ENCODE measurements at places on chromosomes 5 and 9.

DNA sequence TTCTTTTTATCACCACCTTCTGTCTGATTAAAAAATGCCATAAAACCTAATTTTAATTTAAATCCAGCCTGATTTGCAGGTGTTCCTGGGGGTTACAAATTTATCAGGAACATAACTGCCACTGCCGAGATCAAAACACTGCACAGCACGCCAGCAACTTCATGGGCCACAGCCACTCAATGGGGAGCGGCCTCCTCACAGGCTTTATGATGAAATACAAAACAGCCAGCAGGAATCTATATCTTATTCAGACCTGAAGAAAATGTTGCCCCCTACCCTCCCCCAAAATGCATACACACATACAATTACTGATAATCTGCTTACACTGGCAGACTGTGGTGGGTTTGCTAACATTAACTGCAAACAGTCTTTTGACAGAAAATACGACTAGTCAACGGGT lies 151.7 kb upstream of the POU5F2 start:
- no peak for DNase-seq

DNA sequence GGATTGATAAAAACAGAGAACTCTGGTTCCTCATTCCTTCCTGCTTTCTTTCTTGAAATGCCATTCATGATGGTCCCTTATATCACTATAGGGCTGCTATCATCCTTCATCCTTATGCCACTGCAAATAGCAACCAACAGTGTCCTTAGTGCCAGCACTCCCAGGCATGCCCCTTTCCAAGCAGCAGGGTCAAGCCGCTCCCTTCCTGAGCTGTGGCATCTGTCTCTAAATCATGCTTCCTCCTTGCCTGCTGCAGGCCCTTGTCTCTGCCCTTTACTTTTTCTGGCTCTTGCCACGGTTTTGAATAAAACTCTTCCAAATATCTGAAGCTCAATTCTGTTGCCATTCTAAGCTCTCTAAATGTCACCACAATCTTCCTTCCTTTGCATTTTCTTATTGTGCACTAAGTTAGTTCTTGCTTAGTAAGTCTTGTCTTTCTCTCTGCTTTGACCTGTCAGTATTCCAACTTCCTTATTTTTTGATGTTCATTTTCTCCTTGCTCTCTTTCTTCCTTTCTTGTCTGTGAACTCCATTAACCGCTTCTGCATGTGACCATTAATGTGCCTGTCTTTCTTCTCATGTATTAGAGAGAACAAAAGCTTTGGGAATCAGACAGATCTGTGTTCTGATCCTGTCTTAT lies 19.9 kb downstream of the TLR4 start:
- no peak for DNase-seq

GRCh38 chr5:80607832-80608231 lies 37.8 kb upstream of the ANKRD34B start:
- no peak for DNase-seq

DNA sequence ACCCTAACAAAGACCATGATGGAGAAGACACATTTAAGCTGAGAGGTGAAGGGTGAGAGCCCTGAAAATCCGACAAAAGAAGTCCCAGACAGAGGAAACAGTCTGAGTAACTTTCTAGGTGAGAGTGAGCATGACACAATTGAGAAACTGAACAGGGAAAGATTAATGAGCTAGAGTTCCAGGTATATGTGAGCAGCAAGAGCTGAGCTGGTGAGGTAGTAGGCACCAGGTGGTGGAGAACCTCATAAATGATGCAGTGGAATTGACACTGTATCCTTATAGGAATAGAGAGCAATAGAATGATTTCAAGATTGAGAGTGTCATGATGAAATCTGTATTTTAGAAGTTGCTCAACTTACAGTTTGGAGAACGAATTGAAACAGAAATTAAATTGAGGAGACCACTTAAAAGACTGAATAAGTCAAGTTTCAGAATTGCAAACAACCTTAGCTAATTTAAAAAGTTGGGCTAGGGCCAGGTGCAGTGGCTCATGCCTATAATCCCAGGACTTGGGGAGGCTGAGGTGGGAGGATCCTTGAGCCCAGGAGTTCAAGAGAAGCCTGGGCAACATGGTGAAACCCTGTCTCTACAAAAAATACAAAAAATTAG lies 89.8 kb downstream of the NREP start:
- DNase-seq: no peak

GRCh38 chr5:135131801-135132680 lies 98.0 kb upstream of the PITX1 start:
- DNase-seq: peak; percentile 34

DNA sequence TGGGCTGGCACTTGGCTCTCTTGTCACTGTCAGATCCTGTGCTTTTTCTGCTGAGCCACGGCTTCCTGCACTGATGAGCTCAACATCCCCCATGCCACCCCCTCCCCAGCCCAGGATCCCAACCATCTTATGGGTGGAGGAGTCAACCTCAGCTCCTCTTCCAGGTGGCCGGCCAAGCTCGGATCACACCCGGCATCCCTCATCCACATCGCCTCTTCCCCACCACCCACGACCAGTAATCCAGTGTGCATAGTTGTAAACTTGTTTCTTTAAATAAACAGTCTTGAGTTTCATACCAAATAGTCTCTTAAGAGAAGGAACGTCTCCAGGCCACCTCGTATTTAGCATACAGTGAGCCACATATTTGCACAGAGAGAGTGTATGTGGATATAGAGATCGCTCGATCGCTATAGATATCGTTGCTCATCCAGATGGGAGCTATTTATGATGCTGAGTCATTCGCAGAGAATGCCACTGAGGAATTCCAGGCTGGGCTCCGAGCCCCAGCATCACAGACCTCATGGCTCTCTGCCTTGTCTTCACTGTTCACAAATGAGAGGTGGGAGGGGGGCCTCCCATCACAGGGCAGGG lies 61.8 kb upstream of the CPLX2 start:
- no peak for DNase-seq

- DNase-seq: no peak
Measured at GRCh38 chr9:852539-852938, 11.0 kb downstream of the DMRT1 start.

- DNase-seq: no peak
Measured at GRCh38 chr5:171340491-171340890, 31.4 kb downstream of the TLX3 start.

DNA sequence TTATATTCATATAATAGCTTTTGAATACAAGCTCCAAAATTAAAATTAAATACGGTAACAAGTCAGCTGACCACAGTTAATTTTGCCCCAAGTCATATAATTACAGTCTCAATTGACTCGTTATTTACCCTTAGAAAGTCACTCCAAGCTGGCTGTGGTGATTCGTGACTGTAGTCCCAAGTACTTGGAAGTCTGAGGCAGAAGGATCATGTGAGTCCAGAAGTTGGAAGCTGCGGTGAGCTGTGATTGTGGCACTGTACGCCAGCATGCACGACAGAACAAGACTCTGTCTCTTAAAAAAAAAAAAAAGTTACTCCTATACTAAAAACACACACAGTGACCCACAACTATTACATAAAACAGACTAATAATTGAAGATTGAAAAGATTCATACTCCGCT lies 31.6 kb upstream of the DTWD2 start:
- DNase-seq: no peak

DNA sequence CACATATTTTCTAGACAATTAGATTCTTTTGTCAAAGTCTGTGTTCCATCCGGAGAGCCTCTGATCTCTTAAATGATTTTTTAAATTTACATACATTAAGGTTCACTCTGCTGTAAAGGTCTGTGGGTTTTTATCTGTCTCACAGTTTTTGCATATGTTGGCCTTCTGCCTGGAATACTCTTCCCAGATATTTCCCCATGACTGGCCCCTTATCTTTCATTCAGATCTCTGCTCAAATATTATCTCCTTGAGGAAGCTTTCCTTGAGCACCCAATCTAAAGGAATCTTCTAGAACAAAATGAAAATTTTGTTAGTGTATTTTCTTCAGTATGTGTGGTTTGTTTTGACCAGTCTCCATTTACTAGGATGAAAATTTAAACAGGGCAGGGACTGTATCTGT lies 26.3 kb downstream of the FAF2 start:
- no peak for DNase-seq

DNA sequence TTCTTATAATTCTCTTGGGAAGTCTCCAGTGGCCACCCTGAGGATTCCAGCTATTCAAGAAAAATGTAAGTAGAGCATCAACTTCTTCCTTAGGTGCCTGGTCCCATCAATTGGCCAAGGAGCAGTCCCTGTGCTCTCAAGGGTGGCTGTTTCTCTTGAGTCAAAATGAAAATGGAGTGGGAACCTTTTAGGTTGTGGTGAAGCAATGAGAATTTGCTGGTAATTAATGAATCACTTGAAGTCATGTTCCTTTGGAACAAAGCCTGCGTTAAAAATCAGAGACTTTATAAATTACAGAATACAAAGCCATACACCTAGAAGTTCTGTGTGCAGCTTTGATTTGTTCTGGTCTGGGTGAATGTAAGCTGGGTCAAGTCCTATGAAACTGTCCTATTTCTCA lies 48.9 kb downstream of the IL31RA start:
- DNase-seq: no peak

GRCh38 chr9:75669721-75670120 lies 220.8 kb upstream of the PCSK5 start:
- no peak for DNase-seq

GRCh38 chr9:134466869-134467616 lies 140.8 kb downstream of the RXRA start:
- no peak for DNase-seq

- DNase-seq: no peak
Measured at GRCh38 chr9:134670042-134670525, 28.5 kb downstream of the COL5A1 start.

Data from SHP77 (cell line).